ENCODE measurements at places on chromosomes 4 and X. TPM values are rescaled to one million over a fixed set of nuclear protein-coding genes. Genes with fewer than 3 reads are reported as not detected.

Gene LRCH2
- not detected for total RNA-seq

Gene CLDN24
- not detected for total RNA-seq

Gene MSX1
- total RNA-seq, result 8.2 TPM

Gene GAGE12J
- total RNA-seq, result not detected

Gene GABRG1
- not detected for total RNA-seq

Gene XG
- total RNA-seq, result not detected

Gene ANOS1
- 0.20 TPM for total RNA-seq

Gene ABCE1
- 68.2 TPM for total RNA-seq

Gene SMIM10
- total RNA-seq, result 0.10 TPM

Gene ETDB
- not detected for total RNA-seq

Gene SMPX
- not detected for total RNA-seq

Gene ADAM29
- not detected for total RNA-seq

Gene SLC4A4
- 1.8 TPM for total RNA-seq

Gene TMEM35A
- not detected for total RNA-seq

Gene CD38
- 12.5 TPM for total RNA-seq

Gene SLC26A1
- 0.60 TPM for total RNA-seq

Gene CC2D2A
- total RNA-seq, result 12.4 TPM

Data from A549 treated with Mapracorat at 1 μM for 4 hours (cell line).